ENCODE measurements at places on chromosomes 13 and 19.
A peak's percentile ranks its signal among the peaks of the same experiment; 100 is the strongest.

DNA sequence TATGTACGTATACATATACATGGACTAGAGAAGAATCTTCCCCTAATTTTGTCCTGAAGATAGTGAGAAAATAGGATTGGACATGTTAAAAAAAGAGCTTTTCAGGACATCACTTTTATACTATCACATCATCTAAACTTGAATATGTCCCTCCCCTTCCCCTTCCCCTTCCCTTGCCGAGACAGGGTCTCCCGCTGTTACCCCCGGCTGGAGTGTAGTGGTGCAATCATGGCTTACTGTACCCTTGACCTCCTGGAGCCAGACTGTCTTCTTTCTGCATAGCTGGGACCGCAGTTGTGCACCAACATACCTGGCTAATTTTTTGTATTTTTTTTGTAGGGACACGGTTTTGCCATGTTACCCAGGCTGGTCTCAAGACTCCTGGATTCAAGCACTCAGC is 6.6 kb downstream of the HNRNPM start:
- no peaks in the 10 kb centered on the region for H3K27me3 ChIP-seq
- no peaks in the 10 kb centered on the region for H3K36me3 ChIP-seq
- no peak overlapping the region for H3K4me3 ChIP-seq
- no peak for DNase-seq
- no peak overlapping the region for H3K27ac ChIP-seq
- peaks cover 49% of the 10 kb centered on the region for H3K4me1 ChIP-seq

- no peaks in the 10 kb centered on the region for H3K36me3 ChIP-seq
- no peaks in the 10 kb centered on the region for H3K27me3 ChIP-seq
- H3K27ac ChIP-seq, result no peak overlapping the region
- DNase-seq, result no peak
Observed at GRCh38 chr19:17680230-17680722, 7.9 kb downstream of the UNC13A start.

- no peaks in the 10 kb centered on the region for H3K4me1 ChIP-seq
- no peaks in the 10 kb centered on the region for H3K27me3 ChIP-seq
- H3K4me3 ChIP-seq, result no peak overlapping the region
Observed at GRCh38 chr13:19927117-19927748, 31.3 kb upstream of the ZMYM2 start.

GRCh38 chr13:48405875-48406274 is 7.0 kb downstream of the LPAR6 start:
- H3K36me3 ChIP-seq, result no peaks in the 10 kb centered on the region
- no peak for DNase-seq

- H3K4me1 ChIP-seq, result no peaks in the 10 kb centered on the region
- no peak overlapping the region for H3K27ac ChIP-seq
- no peaks in the 10 kb centered on the region for H3K36me3 ChIP-seq
Observed at GRCh38 chr19:35309481-35310279, 17.7 kb downstream of the MAG start.

DNA sequence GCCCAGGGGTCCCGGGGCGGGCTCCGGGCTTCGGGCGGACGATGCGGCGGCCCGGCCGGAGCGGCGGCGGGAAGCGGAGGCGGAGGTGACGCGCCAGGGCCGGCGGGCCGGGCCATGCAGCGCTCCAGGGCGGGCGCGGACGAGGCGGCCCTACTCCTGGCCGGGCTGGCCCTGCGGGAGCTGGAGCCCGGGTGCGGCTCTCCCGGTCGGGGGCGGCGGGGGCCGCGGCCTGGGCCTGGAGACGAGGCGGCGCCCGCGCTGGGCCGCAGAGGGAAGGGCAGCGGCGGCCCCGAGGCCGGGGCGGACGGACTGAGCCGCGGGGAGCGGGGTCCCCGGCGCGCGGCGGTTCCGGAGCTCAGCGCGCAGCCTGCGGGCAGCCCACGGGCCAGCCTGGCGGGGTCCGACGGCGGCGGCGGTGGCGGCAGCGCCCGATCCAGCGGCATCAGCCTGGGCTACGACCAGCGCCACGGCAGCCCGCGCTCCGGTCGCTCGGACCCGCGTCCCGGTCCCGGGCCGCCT is 362 bp downstream of the WTIP start:
- no peaks in the 10 kb centered on the region for H3K36me3 ChIP-seq
- no peak for DNase-seq
- H3K27ac ChIP-seq, result peak overlapping the region; percentile 61
- H3K4me1 ChIP-seq, result no peaks in the 10 kb centered on the region
- peak overlapping the region; percentile 52 for H3K4me3 ChIP-seq

DNA sequence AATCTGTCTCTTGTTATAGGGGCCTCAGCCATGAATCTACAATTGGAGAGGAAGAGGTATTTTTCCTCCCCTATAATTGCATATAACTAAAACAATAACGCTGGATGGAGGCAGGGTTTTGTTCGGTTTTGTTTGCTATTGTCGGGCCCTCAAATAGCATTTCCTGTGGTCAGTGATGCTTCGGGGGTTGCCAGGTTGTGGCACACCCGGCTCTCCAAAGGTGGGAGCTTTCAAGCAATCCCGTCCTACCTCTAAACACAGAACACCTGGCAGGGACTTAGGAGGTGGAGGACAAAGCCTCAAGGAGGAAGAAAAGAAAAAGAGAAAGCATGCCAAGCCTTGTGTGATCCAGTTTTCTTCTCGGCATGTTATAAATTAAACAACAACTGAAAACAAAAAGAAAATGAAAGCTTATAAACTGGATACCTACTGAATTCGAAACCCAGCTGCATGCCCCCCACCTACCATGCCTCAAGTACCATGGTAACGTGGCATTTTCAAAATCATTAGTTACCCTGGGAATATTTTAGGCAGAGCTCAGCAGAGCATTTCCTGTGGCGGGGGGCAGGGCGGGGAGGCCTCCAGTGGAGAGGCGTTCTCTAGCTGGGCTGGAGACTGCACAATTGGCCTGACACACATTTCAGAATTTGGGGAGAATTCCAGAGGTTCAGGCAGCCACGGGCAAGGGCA is 213.8 kb downstream of the DCLK1 start:
- H3K4me3 ChIP-seq, result no peak overlapping the region
- H3K27me3 ChIP-seq, result no peaks in the 10 kb centered on the region
- H3K36me3 ChIP-seq, result no peaks in the 10 kb centered on the region
- DNase-seq, result no peak
- no peak overlapping the region for H3K27ac ChIP-seq

GRCh38 chr13:48251611-48252081 is 18.6 kb downstream of the ITM2B start:
- H3K27ac ChIP-seq, result no peak overlapping the region
- H3K27me3 ChIP-seq, result no peaks in the 10 kb centered on the region
- H3K4me3 ChIP-seq, result no peak overlapping the region
- H3K4me1 ChIP-seq, result no peaks in the 10 kb centered on the region
- no peak for DNase-seq
- peaks cover 7% of the 10 kb centered on the region for H3K36me3 ChIP-seq

DNA sequence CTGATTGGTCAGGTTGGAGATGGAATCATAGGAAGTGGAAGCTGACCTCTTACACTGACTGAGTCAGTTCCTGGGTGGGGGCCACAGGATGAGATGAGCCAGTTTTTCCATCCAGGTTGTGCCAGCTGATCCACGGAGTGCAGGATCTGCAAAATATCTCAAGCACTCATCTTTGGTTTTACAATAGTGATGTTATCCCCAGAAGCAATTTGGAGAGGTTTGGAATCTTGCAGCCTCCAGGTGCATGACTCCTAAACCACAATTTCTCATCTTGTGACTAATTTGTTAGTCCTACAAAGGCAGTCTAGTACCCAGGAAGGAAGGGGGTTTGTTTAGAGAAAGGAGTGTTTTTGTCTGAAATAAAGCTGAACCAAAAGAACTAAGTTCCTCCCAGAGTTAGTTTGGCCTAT is 212.8 kb downstream of the SLITRK6 start:
- H3K27me3 ChIP-seq, result no peaks in the 10 kb centered on the region
- no peak overlapping the region for H3K4me3 ChIP-seq
- no peaks in the 10 kb centered on the region for H3K36me3 ChIP-seq
- no peak for DNase-seq
- no peak overlapping the region for H3K27ac ChIP-seq
- no peaks in the 10 kb centered on the region for H3K4me1 ChIP-seq

- peaks cover 26% of the 10 kb centered on the region for H3K4me1 ChIP-seq
- H3K4me3 ChIP-seq, result no peak overlapping the region
- H3K27me3 ChIP-seq, result peaks cover 11% of the 10 kb centered on the region
- no peak for DNase-seq
- H3K36me3 ChIP-seq, result no peaks in the 10 kb centered on the region
Observed at GRCh38 chr19:2286402-2287140, 4.6 kb upstream of the PEAK3 start.

GRCh38 chr13:45178349-45179162 is 22.3 kb downstream of the KCTD4 start:
- no peak overlapping the region for H3K4me3 ChIP-seq
- no peaks in the 10 kb centered on the region for H3K4me1 ChIP-seq
- no peaks in the 10 kb centered on the region for H3K27me3 ChIP-seq
- H3K36me3 ChIP-seq, result no peaks in the 10 kb centered on the region
- no peak for DNase-seq

DNA sequence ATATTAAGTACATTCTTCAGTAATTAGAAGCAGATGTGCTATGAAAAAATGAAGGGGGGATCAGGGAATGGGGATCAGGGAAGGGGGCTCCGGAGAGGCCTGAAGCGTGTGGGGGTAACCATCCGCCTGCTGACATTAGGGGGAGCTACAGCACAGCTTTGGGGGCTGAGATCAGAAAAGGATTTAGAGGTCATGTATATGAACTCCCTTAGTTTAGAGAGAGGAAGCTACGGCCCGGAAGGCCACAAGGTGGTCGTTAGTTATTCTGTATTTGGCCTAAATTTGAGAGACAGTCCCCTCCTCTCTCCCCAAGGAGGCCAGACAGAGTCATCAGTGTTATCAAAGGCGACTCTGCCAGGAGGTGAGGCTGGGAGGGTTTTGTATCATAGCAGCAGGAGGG is 99.0 kb downstream of the TM9SF2 start:
- H3K27ac ChIP-seq, result no peak overlapping the region
- no peak overlapping the region for H3K4me3 ChIP-seq
- H3K27me3 ChIP-seq, result no peaks in the 10 kb centered on the region

DNA sequence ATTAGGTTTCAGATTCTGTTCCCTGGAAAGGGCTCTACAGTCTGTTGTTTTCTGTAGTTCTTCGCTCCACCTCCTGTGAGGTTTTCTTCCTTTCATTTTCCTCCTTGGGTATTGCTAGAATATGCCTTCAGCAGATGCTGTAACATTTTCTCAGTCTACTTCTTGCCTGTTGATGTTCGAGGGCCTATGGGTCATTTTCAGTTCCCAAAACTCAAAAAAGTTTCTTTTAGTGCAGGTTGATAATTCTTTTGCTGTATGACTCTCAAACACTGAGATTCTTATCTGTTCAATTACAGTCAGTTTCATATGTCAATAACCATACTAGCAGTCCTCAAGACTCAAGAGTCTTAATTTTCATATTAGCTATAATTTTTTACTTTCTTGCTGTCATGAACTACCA is 268.3 kb downstream of the RFC3 start:
- no peaks in the 10 kb centered on the region for H3K4me1 ChIP-seq
- H3K27ac ChIP-seq, result no peak overlapping the region
- no peaks in the 10 kb centered on the region for H3K27me3 ChIP-seq
- no peaks in the 10 kb centered on the region for H3K36me3 ChIP-seq
- DNase-seq, result no peak
- no peak overlapping the region for H3K4me3 ChIP-seq

GRCh38 chr13:52004511-52005170 is 6.6 kb downstream of the ATP7B start:
- H3K27me3 ChIP-seq, result no peaks in the 10 kb centered on the region
- H3K4me1 ChIP-seq, result peaks cover 7% of the 10 kb centered on the region
- H3K4me3 ChIP-seq, result no peak overlapping the region
- no peak for DNase-seq

GRCh38 chr19:16594131-16594586 is 21.9 kb upstream of the SLC35E1 start:
- H3K4me3 ChIP-seq, result no peak overlapping the region
- no peak overlapping the region for H3K27ac ChIP-seq
- no peak for DNase-seq
- no peaks in the 10 kb centered on the region for H3K4me1 ChIP-seq
- no peaks in the 10 kb centered on the region for H3K27me3 ChIP-seq
- no peaks in the 10 kb centered on the region for H3K36me3 ChIP-seq

GRCh38 chr13:84029396-84029795 is 147.1 kb upstream of the SLITRK1 start:
- no peaks in the 10 kb centered on the region for H3K4me1 ChIP-seq
- no peak overlapping the region for H3K27ac ChIP-seq
- H3K36me3 ChIP-seq, result no peaks in the 10 kb centered on the region
- DNase-seq, result no peak
- no peak overlapping the region for H3K4me3 ChIP-seq

DNA sequence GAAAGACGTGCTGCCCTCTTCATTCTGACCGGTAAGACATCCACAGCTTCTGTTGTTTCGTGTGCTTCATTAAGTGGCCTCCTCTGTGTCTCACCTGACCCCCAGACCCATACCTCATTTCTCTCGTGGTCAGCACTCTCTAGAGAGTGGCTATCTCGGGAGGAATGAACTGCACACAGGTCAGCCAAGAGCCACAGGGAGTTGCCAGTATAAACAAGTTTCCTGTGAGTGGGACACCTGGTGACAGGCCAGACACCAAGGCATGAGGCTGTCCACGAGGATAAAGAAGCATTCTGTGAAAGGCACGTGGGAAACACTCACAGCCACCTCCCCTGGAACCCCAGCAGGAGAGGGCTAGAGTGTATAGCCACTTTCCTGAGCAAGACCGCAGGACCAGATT is 115.8 kb downstream of the NUFIP1 start:
- no peaks in the 10 kb centered on the region for H3K27me3 ChIP-seq
- peak overlapping the region; percentile 48 for H3K27ac ChIP-seq
- peaks cover 3% of the 10 kb centered on the region for H3K4me1 ChIP-seq

DNA sequence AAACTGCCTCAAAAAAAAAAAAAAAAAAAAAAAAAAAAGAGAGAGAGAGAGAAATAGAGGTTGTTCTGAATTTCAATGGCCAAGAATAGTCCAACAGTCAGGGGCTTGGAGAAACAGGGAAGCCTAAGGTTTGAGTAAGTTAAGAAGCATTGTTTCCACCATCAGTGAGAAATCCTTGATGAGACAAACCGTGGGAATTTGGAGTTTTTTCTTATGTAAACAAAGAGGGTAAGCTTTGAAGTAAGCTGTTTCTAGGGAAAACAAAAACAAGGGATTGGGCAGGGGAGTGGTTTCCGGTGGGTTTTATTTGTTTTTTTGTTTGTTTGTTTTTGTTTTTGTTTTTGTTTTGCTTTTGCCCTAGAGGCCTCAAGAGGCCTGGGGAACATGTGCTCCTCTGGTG is 11.2 kb upstream of the ERVV-1 start:
- no peak overlapping the region for H3K27ac ChIP-seq
- no peaks in the 10 kb centered on the region for H3K4me1 ChIP-seq
- no peaks in the 10 kb centered on the region for H3K36me3 ChIP-seq
- H3K27me3 ChIP-seq, result no peaks in the 10 kb centered on the region

- peak; percentile 52 for DNase-seq
- no peaks in the 10 kb centered on the region for H3K36me3 ChIP-seq
- H3K4me3 ChIP-seq, result peak overlapping the region; percentile 48
- H3K27ac ChIP-seq, result peak overlapping the region; percentile 45
Observed at GRCh38 chr13:110137680-110138009, 169.3 kb downstream of the COL4A1 start.

- no peaks in the 10 kb centered on the region for H3K36me3 ChIP-seq
- H3K27me3 ChIP-seq, result no peaks in the 10 kb centered on the region
- H3K27ac ChIP-seq, result no peak overlapping the region
- H3K4me3 ChIP-seq, result no peak overlapping the region
- peaks cover 16% of the 10 kb centered on the region for H3K4me1 ChIP-seq
- DNase-seq, result no peak
Observed at GRCh38 chr19:18504886-18505610, 16.8 kb downstream of the ELL start.
